ENCODE measurements at places on chromosomes 1 and 21.

DNA sequence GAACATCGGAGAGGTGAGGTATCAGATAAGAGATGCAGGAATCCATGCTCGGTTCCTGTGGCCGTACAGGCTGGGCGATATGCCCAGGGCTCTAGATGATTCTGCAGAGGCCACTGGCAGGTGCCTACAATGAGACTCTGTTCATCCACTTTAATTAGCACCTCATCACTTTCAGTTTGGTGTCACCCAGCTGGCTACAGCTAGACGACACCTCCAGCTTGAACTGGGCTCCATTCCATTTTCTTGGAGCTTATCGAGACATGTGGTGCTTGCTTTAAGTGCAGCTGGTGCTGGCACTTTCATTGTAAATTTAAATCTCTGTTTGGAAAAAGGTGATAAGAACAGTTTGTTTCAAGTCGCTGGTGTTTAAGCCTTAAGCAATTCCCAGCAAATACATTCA lies 322.5 kb upstream of the ADGRL2 start:
- no peak for DNase-seq

GRCh38 chr1:58290685-58291372 lies 255.7 kb downstream of the OMA1 start:
- no peak for DNase-seq

- no peak for DNase-seq
Observed at GRCh38 chr1:102937401-102937800, 170.9 kb downstream of the COL11A1 start.

DNA sequence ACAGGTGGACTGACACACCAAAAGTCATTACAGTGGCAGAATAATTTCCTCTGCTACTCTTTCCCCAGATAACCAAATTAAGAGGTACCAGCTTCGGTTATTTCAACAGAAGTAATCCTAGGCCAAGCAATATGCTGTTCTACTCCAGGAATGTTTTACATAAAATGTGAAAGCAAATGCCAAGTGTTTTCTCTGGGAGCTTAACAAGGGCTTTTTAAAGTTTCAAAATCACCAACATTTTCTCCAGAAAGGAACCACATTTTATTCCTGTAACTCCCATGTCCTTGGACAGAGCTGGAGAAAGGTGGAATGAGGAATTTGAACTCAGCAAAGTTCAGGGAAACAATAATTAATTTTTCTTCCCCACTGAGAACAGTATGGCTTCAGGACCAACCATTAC lies 27.2 kb downstream of the CNN3 start:
- DNase-seq = no peak

GRCh38 chr21:26106562-26106961 lies 64.0 kb downstream of the APP start:
- DNase-seq = no peak

DNA sequence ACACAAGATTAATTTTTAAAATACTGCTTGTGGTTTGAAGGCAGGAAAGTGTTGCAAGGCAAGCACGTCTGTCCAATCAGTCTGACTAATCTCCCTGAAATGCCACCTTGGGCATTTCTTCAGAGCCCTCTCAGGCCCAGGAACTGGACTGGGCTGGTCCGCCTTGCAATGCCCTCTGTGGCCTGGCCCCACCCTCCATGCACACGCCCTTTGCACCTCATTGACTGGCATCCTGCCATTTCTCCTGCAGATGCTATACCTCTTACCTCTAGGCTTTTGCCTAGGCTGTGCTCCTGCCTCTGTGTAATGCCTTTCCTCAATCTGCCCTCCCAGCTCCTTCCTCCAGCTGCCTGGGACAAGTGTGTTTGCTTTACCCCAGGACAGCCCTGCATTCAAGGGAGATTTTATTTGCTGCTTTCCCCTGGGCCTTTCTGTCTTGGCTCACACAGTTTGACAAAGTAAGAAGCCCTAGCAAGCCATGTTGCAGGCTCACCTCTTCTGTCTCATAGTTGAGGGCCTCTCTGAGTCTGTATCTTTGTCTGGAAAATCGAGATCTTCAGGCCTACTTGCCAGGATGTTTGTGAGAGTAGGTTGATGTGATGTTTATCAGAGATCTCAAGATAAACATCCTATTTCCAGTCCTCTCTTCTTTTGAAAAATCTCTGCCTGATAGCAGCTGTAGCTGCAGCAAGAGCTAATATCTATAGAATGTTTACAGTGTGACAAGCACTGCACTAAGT lies 149.2 kb upstream of the JUN start:
- peak; percentile 87 for DNase-seq

Data from epithelial cell of prostate (primary cell).